ENCODE measurements at places on chromosomes 7 and 10. TPM values are rescaled to one million over a fixed set of nuclear protein-coding genes. Genes with fewer than 3 reads are reported as not detected.

- DNase-seq, result peak; percentile 80
Measured at GRCh38 chr7:52254396-52255010, 780.9 kb upstream of the POM121L12 start.

GRCh38 chr7:98810153-98810802 lies 59.5 kb downstream of the TMEM130 start:
- peak; percentile 14 for DNase-seq

- no peak for DNase-seq
Measured at GRCh38 chr10:66811211-66811610, 114.6 kb upstream of the LRRTM3 start.

DNA sequence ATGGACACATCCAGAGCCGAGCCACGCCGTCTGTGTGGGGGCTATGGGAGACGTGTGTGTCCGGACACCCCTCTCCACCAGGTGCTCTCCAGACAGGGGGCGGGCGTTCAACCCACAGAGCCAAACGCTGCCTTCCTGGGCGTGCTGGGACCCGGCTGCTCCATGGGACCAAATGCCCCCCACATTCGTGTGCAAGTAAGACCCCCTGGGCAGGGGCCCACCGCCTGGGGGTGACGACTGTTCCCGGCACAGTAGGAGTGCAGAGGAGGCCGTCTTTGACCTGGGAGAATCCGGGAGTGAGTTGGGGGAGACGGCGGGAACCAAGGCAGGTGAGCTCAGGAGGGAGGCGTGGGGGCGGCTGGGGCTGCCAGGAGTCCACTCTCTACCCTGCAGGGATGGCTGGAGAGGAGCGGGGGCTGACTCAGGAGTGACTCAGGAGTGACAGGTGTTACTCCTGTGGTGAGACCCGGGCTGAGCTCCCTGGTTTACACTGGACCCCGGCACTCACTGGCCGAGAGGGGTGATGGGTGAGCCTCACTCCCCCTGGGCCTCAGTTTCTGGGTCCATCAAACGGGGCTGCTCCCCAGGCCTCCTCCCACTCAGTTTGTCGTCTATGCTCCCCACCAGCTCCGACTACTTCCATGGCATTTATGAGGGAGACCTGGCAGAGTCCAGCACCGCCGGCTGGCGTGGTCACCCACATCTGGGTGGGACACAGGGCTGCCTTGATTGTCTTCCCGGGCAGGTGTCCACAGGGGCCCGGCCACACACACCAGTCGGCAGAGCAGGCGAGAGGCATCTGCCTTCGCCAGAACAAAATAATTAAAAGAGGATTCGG lies 95.0 kb downstream of the MICALL2 start:
- no peak for DNase-seq

The TFEC gene
- 16.6 TPM for total RNA-seq

DNA sequence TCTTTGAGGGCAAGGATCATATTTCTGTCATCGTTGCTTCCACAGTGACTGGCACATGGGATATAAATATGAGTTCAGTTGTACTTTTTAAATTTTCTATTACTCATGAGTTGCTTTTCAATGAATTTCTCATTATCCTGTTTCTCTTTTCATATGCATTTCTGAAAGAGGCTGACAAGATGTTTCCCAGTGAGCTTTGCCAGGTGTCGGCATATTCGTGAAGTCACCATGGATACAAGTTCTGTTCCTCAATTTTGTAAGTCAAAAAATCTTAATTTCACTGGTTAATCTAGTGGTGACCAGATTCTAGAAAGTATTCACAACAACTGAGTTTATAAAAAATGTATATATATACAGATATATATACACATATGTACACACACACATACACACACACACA lies 55.7 kb upstream of the GNAI1 start:
- DNase-seq, result no peak

DNA sequence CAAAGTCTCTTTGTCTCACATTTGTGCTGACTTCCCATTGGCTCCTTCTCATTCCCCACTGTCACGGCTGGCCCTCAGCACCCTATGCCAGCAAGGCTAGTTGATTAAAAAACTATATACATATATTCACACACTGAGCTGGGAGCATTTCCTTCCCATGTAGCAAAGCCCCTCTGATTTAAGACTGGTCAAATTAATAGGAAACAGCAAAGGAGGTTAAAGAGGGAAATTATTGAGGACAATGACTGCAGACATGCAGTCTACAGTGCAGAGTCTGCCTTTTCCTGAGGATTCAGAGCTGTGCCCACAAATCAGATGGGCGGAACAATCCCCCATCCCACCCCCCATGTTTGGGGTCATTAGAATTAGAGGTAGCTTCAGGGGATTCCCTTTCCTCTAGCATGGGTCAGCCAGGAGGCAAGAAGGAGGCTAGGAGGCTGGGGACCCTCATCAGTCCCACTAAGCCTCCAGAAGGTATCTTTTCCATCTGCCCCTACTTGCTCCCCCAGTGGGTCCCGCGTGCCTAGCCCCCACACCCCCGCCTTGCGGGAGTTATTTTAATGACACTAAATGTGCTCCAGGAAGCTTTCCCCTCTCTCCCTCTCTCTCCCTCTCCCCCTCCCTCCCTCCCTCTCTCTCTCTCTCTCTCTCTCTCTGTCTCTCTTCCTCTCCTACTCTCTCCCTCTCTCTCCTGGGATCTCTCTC lies 9.8 kb upstream of the DLX6 start:
- no peak for DNase-seq

- DNase-seq, result no peak
Measured at GRCh38 chr10:101687071-101687658, 7.8 kb downstream of the FBXW4 start.

The IFIT1B gene
- total RNA-seq, result 26.5 TPM

GRCh38 chr10:11712744-11713143 lies 29.4 kb upstream of the ECHDC3 start:
- peak; percentile 17 for DNase-seq

The CPVL gene
- 13.2 TPM for total RNA-seq

GRCh38 chr10:48251525-48252353 lies 22.8 kb downstream of the FRMPD2 start:
- no peak for DNase-seq

- no peak for DNase-seq
Measured at GRCh38 chr10:33363106-33363505, 28.6 kb upstream of the NRP1 start.

GRCh38 chr7:47405921-47406800 lies 175.8 kb downstream of the TNS3 start:
- DNase-seq, result peak; percentile 42

DNA sequence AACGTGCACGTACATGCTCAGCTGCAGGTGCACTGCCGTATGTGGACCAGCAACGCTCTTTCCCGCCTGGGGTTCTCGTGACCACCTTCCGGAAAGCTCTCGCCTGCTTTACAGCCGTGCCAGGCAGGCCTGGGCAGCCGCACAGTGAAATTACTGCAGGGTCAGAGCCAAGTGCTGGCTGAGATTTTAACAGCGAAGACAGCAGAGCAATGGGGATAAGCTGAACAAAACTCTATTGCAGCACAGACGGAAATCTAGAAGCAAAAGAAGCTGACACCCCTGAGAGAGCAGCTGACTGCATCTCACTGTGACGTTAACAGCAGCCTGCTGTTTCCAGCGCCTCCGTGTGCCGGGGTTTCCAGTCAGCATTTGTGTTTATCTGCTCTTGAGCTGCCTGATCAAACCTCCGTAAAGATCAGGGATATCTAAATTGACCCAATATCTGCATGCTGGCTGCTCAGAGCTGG lies 179.0 kb downstream of the DIP2C start:
- peak; percentile 29 for DNase-seq

DNA sequence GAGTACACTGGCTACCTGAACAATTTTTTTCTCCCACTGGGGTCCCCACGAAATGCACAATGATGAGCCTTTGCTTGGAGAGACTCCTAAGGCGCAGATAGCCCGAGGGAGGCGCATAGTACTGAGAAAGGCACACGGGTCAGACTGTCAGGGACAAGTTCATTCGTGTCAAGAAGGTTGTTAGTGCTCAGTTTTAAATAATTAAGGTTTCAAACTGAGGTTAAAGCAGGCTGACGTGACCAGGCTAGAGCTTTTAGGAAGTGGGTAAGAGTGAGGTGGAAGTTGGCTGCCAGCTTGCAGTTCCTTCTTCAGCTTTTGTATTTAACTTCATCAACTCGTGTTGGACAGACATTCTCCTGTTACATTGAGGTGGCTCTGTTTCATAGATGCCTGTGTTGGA lies 31.6 kb downstream of the RBM33 start:
- DNase-seq, result no peak

The FKBP14 gene
- 55.4 TPM for total RNA-seq

DNA sequence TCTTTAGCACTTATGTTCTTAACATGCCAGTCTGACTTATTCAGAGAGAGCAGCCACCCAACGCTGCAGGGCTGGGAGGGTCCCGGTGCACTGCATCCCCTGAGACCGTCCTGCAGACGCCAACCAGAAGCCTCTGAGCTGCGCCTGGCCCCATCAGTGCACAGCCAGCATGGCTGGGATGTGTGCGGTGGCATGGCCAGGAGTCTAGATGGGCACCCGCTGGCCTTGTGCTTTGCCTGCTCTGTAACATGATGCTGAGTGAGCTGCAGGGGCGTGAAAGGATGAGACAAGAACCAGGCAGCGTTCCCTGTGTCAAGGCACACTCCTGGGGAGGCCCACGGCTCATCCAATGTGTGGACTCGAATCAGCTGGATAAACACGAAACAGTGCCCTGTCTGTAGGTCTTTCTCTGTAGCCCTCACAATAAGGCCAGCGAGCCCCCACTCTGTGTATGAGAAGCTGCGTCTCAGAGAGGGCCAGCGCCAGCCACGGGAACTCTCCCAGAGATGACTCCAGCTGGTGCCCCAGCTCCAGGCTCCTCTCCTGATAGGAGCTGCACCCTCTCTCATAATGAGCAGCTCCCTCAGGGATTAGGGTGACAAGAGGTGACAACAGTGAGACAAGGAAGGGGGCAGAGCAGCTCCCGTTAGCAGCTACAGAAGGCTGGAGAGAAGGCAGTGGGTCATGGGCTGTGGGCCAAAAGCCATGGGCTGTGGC lies 96.8 kb downstream of the TNS3 start:
- peak; percentile 67 for DNase-seq

DNA sequence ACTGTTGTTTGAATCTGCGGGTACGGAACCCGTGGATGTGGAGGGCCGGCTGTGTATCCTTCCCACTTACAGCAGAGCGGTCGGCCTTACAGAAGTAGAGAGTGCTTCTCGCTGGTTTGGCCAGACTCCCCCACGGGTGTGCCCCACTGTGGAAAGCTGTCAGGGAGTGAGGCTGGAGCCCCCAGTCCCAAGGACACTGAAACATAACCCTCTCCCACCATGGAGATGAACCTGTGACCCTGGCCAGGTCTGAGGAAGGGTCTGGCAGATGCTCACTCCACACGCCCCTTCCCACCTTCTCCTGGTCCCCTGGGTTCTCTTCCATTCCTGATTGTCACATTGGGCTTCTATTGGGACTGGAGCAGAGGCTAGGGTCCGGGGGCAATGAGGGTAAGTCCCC lies 39.6 kb downstream of the TSPAN15 start:
- DNase-seq, result no peak

GRCh38 chr7:18177815-18178660 lies 150.4 kb upstream of the PRPS1L1 start:
- peak; percentile 30 for DNase-seq

- DNase-seq, result peak; percentile 78
Measured at GRCh38 chr10:63699785-63700613, 178.8 kb downstream of the REEP3 start.

The CCDC7 gene
- total RNA-seq, result 85.0 TPM

DNA sequence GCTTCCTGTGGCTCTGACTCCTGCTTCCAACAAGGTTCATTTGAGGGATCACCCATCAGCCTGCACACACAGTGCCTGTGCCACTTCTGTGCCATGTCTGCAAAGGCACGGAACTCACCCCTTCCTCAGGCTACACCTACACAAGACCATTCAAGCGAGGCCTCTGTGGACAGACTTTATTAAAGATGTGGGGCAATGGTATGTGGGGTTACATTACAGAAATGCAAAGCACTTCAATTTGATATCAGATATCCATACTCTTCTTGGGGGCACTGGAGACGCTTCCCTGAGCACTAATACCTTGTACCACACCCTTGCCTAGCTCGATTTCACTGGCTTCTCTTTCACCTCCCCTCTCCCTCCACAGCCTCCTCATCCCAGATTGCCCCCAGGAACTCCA lies 84.4 kb upstream of the FGL2 start:
- no peak for DNase-seq

GRCh38 chr7:49166441-49166840 lies 242.1 kb downstream of the CDC14C start:
- no peak for DNase-seq

- DNase-seq, result no peak
Measured at GRCh38 chr7:45713669-45714520, 139.7 kb downstream of the ADCY1 start.

DNA sequence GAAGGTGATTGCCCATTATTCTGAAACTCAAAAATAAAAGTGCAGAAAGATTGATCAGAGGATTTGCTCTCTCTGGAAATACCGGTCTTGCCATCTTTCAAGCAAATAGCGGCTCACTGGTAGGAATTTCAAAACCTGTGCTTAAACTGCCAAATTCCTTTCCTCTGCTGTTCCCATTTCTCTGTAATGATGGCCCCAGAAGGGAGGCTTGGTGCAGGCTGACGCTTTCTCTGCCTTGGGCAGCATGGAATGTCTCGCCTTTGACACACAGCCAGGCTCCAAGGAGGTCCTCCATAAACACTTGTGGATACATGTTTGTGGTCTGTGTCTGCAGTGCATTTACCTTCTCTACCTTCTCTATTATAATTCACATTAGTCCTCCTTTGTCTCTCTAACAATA lies 146.8 kb downstream of the HIBADH start:
- no peak for DNase-seq

The PDE6C gene
- total RNA-seq, result 1.2 TPM

The DNMBP gene
- 37.6 TPM for total RNA-seq

The ITGA8 gene
- total RNA-seq, result 1.7 TPM

The PNLIP gene
- total RNA-seq, result 0.72 TPM

The WAPL gene
- 36.4 TPM for total RNA-seq

The SORCS3 gene
- 0.48 TPM for total RNA-seq

GRCh38 chr7:151601521-151602305 lies 82.0 kb upstream of the RHEB start:
- no peak for DNase-seq

DNA sequence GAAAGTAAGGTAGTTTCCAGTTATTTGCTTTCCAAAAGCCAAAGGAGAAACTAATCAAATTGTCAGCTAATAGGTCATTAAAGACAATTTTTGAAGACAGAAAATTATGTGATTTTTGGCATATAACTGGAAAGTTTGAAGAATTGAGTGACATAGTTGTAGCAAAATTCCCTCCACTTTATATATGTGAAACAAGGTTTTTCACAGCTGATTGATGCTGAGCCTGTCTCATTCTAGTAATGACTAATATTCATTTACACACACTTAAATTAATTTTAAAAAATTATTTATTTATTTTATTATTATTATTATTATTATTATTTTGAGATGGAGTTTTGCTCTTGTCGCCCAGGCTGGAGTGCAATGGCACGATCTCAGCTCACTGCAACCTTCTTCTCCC lies 16.3 kb upstream of the SIRT1 start:
- no peak for DNase-seq

Data from umbilical cord (tissue), 2 donors.